Effector memory CD4-positive, alpha-beta T cell (primary cell): ENCODE measurements at places on chromosomes 5 and 9.

- no peak for DNase-seq
These were observed 471.1 kb upstream of the MPDZ start for GRCh38 chr9:13750639-13751038.

GRCh38 chr9:133839822-133840329, 101.7 kb upstream of the SARDH start:
- DNase-seq: no peak

- no peak for DNase-seq
These were observed 16.2 kb downstream of the SIL1 start for GRCh38 chr5:139181835-139182452.

DNA sequence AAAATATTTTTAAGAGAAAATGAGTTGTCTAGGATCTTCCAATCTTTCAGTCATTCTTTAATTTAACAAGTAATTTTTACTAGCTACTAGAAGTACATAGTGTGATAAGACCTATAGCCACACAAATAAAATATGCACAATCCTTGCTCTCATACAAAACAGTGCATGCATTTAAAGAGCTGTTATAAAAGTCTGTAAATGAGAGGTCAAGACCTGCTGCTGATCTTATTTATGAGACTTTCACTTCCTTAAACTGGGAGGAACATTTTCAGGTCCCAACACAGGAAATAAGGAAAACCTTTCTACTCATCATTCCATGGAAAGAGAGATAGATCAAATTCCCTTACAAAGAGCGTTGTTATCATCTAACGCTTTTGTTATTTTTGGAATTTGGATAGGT, 54.2 kb upstream of the PAM start:
- DNase-seq: no peak

- no peak for DNase-seq
These were observed 15.2 kb downstream of the UBAC1 start for GRCh38 chr9:135945969-135946368.

DNA sequence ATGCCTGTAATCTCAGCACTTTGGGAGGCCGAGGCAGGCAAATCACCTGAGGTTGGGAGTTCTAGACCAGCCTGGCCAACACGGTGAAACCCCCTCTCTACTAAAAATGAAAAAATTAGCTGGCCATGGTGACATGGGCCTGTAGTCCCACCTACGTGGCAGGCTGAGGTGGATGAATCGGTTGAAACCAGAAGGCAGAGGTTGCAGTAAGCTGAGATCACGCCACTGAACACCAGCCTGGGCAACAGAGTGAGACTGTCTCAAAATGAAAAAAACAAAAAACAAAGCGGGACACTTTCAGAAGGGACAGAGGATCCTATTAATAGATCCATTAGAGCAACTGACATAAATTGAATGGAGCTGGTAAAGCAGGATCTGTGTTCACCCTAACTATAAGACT, 89.6 kb upstream of the SGCD start:
- DNase-seq: no peak

DNA sequence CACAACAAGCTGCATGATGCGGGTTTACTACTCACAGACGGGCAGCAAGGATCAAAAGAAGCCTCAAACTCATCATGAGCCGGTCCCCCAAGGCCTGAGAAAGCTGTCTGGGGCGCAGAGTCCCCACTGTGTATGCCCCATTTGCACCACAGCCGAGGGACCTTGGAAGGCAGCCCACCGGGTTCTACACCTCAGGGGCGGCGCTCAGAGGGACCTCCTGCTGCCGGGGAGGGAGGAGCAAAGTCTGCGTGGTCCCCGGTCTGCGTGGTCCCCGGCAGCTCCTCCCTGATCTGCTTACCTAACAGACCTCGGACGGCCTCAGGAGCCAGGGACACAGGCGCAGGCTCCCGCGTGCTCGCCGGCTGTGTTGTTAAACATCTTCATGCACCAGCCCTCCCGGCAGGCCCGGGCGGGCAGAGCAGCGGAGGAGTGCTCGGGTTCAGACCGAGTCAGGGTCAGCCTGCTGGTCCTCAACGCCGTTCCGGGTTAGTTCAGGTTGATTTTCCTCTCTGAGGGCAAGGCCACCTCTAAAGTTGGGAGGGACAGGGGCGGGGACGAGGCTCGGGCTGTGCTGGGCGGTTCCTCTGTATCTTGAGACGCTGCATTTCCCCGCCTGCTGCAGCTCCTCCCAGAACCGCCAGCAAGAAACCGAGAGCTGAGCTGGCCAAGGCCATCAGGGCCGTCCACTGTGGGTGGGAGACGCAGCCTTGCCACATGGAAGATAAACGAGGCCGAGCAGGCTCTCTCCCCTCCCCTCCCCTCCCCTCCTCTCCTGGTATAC, 74.6 kb downstream of the MRPL36 start:
- DNase-seq: no peak

DNA sequence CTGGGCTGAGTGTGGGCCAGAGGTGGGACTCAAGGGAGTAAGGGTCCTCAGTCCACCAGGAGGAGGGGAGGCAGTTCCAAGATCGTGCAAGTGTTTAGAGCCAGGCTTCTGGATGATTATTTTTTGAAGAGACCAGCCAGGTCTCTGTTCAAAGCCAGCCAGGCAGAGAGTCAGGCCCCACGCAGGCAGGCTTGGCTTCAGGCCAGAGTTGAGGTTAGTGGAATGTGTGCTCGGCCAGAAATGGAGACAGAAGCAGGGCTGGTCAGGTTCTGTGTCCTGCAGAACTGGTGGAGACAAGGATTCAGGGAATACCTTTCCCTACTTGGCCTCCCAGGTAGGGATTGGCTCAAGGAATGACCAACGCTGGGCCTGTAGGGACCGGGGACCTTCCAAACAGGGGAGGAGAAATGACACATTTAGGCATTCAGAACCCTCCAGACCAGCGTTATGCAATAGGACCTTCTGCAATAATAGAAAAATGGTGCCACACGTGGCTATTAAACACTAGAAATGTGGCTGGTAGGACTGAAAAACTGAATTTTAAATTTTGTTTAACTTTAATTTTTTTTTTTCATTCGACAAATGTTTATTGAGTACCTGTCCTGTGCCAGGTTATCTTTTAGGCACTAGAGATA, 106.2 kb downstream of the CMYA5 start:
- DNase-seq: no peak

GRCh38 chr9:129111528-129112151, 425 bp downstream of the PTPA start:
- DNase-seq: no peak

DNA sequence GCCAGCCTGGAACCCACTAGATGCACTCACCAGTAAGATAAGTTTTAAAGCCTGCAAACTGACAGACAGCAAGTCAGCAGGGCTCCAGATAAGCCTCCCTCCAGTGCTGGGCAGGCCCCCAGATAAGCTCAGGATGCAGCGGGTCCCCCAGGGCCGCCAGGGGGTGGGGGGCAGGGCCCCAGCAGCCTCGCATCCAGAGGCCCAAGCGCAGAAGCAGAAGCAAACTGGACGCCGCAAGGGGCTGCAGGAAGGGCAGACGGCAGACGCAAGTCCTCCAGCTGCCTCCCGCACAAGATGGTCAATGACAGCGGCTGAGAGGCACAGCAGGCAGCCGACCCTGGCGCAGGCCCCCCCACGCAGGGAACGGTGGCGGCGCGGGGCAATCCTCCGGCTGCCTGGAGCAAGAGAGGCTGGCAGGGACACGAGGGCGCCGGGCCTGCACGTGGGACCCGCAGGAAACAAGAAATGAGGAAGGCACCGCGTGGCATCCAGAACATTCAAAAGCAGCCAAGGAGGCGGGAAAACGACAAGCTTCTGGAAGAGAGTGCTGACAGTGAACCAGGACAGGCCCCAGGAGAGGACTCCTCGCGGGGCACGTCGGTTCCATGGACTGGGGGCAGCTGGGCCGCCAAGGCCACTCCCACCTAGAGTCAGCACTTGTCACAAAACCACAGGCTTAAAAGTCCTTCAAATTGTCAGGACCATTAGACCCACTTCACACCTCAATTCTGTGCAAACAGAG, 49.8 kb downstream of the ROR2 start:
- no peak for DNase-seq

- DNase-seq: no peak
These were observed 42.6 kb downstream of the HACD4 start for GRCh38 chr9:20988671-20989315.

- DNase-seq: no peak
These were observed 131.7 kb upstream of the VLDLR start for GRCh38 chr9:2489838-2490314.

- DNase-seq: no peak
These were observed 672 bp downstream of the MSANTD3 start for GRCh38 chr9:100427366-100428263.

- no peak for DNase-seq
These were observed at the start of gene NPR2 for GRCh38 chr9:35791297-35791921. TSS of gene NPR2 (plus strand) at chr9:35791591. CDS start at chr9:35792409, 818 bp downstream.

DNA sequence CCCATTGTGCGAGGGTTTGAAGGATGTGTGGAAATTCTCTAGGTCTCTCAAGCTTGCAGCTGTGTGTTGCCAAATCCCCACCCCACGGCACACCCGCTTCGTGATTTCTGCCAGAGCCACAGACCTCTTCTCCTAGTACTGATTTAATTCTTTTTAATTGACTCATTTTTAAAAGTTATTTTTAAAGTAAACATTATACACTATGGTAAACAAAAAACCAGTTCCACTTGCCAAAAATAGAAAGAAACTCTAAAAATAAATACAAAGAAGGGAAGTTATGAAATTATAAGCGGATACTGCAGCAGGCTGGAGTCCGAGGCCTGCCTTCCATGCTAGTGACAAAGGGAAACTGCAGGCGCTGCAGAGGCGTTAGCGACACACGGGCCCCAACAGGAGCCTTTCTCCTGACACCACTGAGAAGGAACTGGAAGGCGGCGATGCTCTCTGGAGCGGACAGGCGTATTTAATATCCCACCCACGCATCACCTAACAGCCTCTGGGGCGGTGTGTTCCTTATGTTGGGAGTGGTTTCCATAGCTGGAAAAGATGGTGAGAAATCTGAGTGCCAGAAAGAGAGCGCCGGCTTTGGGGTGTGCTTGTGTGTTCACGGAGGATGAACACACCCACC, 122.5 kb downstream of the COL23A1 start:
- DNase-seq: no peak

GRCh38 chr5:24646915-24647314, 2.1 kb upstream of the CDH10 start:
- no peak for DNase-seq

GRCh38 chr5:82796643-82797416, 280.4 kb downstream of the TMEM167A start:
- DNase-seq: no peak

DNA sequence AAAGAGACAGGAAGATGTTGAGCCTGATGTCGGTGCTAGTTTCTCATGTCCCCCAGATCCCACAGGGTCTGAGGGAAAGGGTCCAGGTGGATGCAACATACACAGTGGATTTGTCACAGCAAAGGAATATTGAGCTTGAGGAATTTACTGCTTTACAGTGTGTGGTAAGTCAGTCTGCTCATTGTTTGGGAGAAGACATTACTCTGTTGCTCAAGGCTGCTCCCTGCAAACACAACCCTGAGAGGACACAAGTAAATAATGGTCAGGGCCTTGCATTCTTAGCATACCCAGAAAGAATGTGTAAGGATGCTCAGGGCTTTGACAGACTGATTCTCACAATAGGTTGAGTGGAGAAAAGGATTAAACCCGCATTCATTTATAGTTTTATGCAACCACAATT, 7.3 kb upstream of the MAN2A1 start:
- DNase-seq: no peak

- DNase-seq: no peak
These were observed 1.7 kb downstream of the PCDHA10 start for GRCh38 chr5:140857177-140857986.

GRCh38 chr5:8912106-8912505, 633.8 kb downstream of the SEMA5A start:
- no peak for DNase-seq

GRCh38 chr5:27308153-27308552, 269.8 kb upstream of the CDH9 start:
- no peak for DNase-seq

- DNase-seq: no peak
These were observed 7.9 kb downstream of the SLC6A3 start for GRCh38 chr5:1437226-1437829.

GRCh38 chr9:76245518-76245917, 148.7 kb downstream of the RFK start:
- DNase-seq: no peak

GRCh38 chr5:96333391-96333790, 99.7 kb downstream of the PCSK1 start:
- DNase-seq: no peak

- DNase-seq: no peak
These were observed 134.2 kb downstream of the SLC25A46 start for GRCh38 chr5:110872963-110873362.

DNA sequence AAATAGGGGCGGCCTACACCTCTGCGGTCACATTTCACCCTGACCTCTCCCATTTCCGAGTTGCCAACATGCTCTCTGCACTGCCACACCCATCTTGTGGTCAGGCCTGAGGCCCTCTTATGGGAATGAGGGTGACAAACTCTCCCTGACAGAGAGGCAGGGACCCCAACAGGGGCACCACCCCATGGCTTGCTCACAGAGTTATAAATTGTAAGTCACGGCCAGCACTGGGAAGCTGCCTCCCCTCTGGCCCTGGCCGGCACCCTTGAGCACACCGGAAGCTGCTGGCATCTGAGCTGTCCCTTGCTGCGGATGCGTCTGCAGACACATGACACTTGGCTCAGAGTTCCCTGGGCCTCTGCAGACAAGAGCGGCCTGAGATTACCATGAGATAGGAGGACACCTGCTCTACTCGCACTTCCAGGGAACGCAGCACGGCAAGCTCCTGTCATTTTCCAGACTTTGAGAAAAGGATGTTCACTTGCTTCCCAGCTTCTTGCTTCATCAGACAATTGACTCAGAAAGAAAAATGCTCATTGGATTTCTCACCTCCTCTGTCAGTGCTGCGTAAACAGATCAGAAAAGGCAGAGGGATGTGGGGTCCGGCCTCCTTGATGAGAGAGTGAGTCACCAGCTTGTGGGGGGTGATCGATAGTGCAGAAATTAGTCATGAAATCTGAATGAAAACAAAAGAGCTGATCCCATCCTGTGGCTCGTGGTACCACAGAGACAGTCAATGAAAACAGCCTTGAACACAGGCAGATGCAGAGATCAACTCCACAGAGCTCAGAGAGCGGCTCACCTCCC, 269.8 kb downstream of the SYK start:
- no peak for DNase-seq

DNA sequence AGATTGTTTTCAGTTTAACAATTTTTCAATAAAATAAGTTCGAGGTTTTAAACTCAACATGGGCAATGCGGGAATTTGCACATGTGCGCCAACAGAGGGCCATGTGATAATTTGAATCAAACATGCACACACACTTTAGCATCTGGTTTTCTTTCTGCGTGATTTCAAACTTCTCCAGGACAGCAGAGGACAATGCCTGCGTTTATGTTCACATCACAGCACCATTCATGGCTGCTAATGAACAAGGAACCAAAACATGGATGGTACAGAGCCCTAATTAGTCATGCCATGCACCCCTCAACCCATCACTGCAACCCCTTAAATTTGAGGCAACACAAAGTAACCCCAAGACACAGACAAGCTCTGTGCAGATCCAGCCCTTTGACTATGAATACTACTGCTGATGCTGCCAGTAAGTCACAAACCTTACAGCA, 2.8 kb downstream of the SHC3 start:
- DNase-seq: no peak
